ENCODE measurements at places on chromosomes 2 and 18. TPM values are rescaled to one million over a fixed set of nuclear protein-coding genes. Genes with fewer than 3 reads are reported as not detected.

DNA sequence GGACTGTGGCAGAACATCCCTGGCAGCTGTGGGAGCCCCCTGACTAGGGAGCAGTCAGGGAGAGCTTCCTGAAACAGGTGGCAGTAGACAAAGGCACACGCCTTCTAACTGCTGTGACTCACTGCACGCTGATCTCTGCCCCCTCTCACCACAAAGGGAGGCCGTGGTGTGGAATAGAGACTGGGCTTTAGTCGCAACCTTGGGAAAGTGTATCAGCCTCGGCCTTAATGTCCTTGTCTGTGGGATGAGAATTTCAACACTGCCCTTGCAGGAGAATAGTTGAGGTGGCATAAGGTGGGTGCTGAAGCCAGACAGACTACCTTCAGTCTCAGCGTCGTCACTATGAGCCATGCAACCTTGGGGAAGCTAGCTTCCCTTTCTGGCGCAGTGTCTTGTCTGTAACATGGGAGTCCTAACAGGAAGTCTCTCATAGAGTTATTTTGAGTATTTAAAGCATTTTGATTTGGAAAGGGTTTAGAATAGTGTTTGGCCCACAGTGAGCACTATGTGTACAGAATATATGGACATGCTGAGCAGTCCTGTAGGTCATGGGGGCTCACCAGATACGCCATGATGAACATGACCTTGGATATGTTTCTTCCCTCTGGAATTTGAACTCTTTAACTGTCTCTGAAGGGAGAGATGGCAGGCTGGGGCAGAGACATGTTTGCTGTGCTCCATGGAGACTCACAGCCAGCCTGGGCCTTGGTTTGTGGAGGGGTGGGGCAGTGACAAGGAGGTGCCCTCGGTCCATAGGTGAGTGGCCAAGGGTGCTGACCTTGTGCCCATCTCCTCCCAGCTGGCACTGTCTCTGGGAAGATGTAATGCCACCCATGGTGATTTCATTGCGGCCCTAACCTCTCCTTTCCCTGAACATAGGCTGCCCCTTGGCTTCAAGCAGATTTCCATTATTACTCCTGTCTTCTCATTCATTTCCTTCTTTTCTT, 29.5 kb upstream of the SMAD7 start:
- no peak for DNase-seq

Gene ACKR3
- total RNA-seq, result 0.17 TPM

- DNase-seq, result peak; percentile 92
These were observed 237.3 kb downstream of the C1D start for GRCh38 chr2:67825476-67825875.

Gene SCN2A
- 2.1 TPM for total RNA-seq

DNA sequence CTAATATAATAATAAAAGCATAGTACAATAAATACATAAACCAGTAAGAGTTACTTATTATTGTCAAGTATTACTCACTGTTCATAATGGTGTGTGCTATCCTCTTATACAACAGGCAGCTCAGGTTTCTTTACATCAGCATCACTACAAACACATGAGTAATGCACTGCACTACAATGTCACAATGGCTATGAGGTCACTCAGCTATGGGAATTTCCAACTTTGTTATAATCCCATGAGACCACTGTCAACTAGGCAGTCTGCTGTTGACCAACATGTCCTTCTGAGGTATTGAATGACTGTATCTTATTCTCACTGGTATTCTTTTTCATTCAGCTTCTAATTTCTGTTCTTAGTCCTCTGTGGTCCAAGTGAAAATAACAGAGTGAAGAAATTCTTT, 250.4 kb upstream of the DSEL start:
- DNase-seq, result peak; percentile 92

Gene MAPK4
- total RNA-seq, result under 0.01 TPM

- DNase-seq, result no peak
These were observed 130.5 kb downstream of the LPIN1 start for GRCh38 chr2:11876889-11877288.

Gene DYSF
- total RNA-seq, result not detected

Gene C2orf78
- not detected for total RNA-seq

DNA sequence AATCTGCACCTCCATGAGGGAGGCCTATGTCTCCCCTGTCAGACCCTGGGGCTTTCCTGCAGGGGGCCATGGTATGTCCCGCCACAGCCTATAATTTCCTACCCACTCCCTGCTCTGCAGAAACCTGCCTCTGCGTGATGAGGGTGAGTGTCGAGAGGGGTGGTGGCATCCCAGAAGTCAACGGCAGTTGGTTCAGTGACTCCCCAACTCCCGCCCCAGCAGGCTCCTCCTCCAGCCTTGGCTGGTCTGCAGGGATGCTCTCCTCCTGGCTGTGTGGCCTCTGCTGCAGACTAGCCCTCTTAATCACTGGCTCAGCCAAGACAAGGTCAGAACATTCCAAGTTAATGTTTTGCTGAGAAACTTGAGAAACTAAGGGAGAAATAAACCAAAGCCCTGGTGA, 13.3 kb downstream of the CELF4 start:
- no peak for DNase-seq

DNA sequence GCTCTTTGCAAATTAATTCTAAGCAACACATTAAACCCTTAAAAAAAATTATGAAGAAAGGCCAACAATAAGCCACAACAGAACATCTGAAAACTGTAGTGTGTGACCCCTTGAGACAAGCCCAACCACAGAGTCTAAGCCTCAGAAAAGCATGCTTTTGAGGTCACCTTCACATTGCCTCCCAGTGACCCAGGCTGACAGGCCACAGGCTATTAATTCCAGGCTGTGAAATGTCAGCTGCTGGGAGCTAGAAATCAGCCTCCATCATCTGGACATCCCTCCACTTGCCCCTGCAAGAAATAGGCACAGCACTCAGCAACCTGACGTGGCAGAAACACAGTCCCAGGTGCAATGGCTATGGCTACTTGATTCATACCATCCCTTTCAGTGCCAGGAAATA, 179.4 kb upstream of the ZFP36L2 start:
- DNase-seq, result peak; percentile 23

- no peak for DNase-seq
These were observed 921 bp upstream of the FABP1 start for GRCh38 chr2:88128654-88129312.

GRCh38 chr2:186887107-186888090, 38.4 kb upstream of the ZSWIM2 start:
- DNase-seq, result peak; percentile 98

DNA sequence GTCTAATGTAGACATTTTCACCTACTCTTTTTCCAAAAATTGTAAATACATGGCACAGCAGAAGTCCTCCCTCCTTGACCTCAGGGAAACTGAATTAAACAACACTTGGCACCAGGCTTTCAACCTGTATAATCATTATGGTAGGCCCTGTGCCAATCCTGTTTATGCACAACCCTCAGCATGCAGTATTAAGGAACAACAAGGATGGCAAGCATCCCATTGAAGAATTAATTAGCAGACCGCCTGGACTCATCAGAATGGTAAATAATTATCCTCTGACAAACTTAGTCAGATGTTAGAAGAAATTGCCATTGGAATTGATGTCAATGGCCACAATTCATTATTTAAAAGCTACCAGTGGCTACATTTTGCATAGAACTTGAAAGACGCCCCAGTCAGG, 66.3 kb upstream of the GALNT5 start:
- DNase-seq, result no peak

- peak; percentile 32 for DNase-seq
These were observed 360.3 kb downstream of the IRS1 start for GRCh38 chr2:226439337-226439736.

- peak; percentile 87 for DNase-seq
These were observed 207.1 kb downstream of the ZNF521 start for GRCh38 chr18:25144820-25145219.

- DNase-seq, result peak; percentile 44
These were observed 217.1 kb downstream of the MREG start for GRCh38 chr2:215796140-215796855.

Gene PSTPIP2
- 8.2 TPM for total RNA-seq

Gene GLS
- 192 TPM for total RNA-seq

DNA sequence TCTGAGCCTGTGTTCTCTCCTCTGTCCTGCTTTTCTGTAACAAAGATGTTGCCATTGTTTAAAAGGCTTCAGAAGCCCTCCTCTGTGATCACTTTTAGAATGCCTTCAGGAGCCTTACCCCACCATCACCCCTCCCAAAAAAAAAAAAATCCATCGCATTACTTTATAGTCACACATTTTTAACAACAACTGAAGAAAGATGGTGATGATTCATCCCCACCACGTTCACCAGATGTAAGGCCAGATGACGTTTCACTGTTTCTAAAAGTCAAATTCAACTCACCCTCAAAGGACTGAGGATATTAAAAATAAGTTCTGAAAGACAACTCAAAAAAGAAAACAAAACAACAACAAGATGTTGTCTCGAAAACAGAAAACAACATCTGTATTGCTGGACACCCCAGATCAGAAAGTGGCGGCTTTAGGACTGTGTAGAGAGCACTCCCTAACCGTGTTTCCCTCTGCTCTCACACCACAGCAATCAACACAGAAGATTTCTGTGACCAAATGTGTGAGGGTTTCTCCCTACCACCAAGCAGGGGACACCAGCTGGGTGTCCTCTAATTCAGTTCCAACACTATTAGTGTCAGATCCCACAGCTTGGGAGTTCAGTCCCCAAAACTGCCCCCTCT, 61.9 kb upstream of the CREB1 start:
- DNase-seq, result peak; percentile 89

- no peak for DNase-seq
These were observed 309.5 kb downstream of the PIK3C3 start for GRCh38 chr18:42264497-42264896.

GRCh38 chr18:28574175-28574574, 397.2 kb upstream of the CDH2 start:
- DNase-seq, result no peak

Gene C2orf15
- total RNA-seq, result under 0.01 TPM

DNA sequence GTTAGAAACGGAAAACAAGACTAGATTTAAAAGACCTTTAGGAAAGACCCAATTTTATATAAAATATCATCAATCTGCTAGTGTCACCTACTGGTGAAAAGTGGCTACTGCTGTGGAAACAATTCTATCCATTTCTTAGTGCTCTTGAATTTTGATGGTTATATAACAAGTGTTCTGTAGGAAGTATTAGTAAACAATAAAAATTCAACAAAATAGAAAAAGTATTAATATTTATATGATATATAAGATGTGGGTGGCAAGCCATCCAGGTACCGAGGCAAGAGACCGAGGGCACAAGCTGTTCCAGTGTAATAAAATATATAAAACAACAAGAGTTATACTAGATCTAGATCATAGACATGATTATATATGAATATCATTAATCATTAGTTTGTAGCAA, 6.2 kb upstream of the TMEM87B start:
- DNase-seq, result peak; percentile 84

DNA sequence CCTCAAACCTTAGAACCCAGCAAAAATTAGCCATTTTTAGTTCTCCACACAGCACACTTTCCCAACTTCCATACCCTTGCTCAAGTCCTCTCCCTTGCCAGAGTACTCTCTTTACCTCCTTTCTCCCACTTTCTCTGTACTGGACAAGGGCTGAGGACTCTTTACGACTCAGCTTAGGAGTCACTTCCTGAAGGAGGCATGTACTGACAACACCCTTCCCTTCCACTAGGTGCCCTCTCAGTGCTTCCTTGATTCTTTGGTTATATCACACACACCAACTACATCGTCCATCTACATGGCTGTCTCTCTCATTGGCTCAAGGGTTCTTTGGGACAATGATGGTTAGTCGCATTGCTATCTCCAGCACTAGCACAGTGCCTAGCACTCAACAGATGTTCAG, 5.2 kb upstream of the C18orf63 start:
- DNase-seq, result peak; percentile 38

GRCh38 chr2:108853421-108853820, 66.8 kb downstream of the CCDC138 start:
- DNase-seq, result no peak

Gene FOXI3
- total RNA-seq, result not detected

Gene LANCL1
- total RNA-seq, result 56.1 TPM

DNA sequence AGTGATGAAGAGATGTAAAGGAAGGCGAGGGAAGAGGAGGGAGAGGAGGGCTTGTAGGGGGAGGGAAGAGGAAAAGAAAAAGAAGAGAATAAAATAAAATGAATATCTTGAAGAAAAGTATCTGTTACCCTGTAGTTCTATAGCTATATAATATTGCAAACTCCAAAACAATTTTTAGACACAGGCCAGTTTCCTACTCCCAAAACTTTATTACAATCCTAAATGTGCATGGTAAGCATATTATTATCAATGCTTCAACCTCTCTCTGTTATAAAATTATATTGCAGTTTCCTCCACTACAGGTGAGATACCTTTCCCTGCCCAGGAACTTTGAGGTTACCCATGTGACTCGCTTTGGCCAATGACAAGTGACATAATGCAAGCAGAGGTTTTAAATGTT, 1351.6 kb upstream of the NRXN1 start:
- no peak for DNase-seq

Gene C2orf80
- total RNA-seq, result not detected

- DNase-seq, result peak; percentile 33
These were observed 24.0 kb upstream of the SULT1C3 start for GRCh38 chr2:108215794-108216211.

DNA sequence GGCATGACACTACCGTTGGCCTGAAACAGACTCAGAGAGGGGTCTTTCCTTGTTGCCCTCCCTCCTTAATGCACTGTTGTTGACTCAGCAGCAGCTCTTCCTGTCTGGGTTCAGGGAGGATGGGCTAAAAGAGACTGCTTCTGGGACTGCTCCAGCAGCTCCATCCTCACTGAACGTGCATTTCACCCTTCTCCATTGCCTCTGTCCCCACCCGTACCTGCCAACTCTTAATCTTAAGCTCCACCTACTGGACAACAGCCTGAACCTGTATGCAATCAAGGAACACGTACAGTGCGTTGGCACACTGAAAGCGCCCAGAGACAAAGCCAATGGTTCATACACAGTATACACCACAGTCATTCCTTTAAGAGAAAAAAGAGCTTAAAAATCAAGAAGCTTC, 230.8 kb upstream of the RAB6C start:
- DNase-seq, result no peak

Gene GPR155
- 6.4 TPM for total RNA-seq

DNA sequence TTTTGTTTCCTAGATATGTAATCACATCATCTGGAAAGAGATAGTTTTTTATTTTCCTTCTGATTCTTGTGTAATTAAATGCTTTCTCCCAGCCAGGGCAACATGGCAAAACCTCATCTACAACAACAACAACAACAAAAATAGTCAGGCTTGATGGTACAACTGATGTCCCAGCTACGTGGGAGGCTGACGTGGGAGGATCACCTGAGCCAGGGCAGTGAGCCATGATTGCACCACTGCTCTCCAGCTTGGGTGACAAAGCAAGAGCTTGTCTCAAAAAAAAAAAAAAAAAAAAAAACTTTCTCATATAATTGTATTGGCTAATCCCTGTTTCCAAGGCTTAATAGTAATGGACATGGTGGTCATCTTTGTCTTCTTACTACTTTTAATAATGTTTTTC, 26.4 kb upstream of the PGAP1 start:
- no peak for DNase-seq

- DNase-seq, result peak; percentile 61
These were observed 39.2 kb upstream of the KIDINS220 start for GRCh38 chr2:8876628-8877027.

Gene ANKRD39
- 5.3 TPM for total RNA-seq

Gene SIX3
- not detected for total RNA-seq
